MCF 10A (cell line): ENCODE measurements at places on chromosomes 13 and 19. TPM values are rescaled to one million over a fixed set of nuclear protein-coding genes. Genes with fewer than 3 reads are reported as not detected.

BIVM gene
- 33.1 and 36.6 TPM in 2 replicates for total RNA-seq

ALG5 gene
- total RNA-seq: 43.7 and 51.2 TPM in 2 replicates

SIGLEC10 gene
- total RNA-seq: not detected in 2 replicates

C19orf18 gene
- total RNA-seq: not detected in 2 replicates

MAP1S gene
- total RNA-seq: 47.1 and 58.3 TPM in 2 replicates

LRRC8E gene
- total RNA-seq: 10.3 and 11.8 TPM in 2 replicates

AKT2 gene
- total RNA-seq: 108 and 111 TPM in 2 replicates

ZNF784 gene
- 2.7 and 3.1 TPM in 2 replicates for total RNA-seq

UHRF1 gene
- total RNA-seq: 11.2 and 16.0 TPM in 2 replicates

ATP4A gene
- not detected in 2 replicates for total RNA-seq

HCST gene
- not detected in 2 replicates for total RNA-seq

NOP53 gene
- 165 and 211 TPM in 2 replicates for total RNA-seq

FXYD5 gene
- 150 and 159 TPM in 2 replicates for total RNA-seq

ADGRE3 gene
- total RNA-seq: not detected in 2 replicates

LILRA2 gene
- total RNA-seq: not detected in 2 replicates

GPR180 gene
- 4.8 and 4.9 TPM in 2 replicates for total RNA-seq

CAPS gene
- total RNA-seq: 7.3 and 8.5 TPM in 2 replicates

TRPM4 gene
- 21.2 and 21.4 TPM in 2 replicates for total RNA-seq

OR7C2 gene
- total RNA-seq: not detected in 2 replicates

MYH14 gene
- total RNA-seq: not detected in 2 replicates

ZNF835 gene
- not detected in 2 replicates for total RNA-seq

FXYD7 gene
- total RNA-seq: not detected in 2 replicates

EEF1AKMT1 gene
- total RNA-seq: 11.3 and 16.5 TPM in 2 replicates

ZNF667 gene
- not detected in 2 replicates for total RNA-seq

TMEM221 gene
- not detected in 2 replicates for total RNA-seq

KLF1 gene
- not detected in 2 replicates for total RNA-seq

ADGRE1 gene
- not detected in 2 replicates for total RNA-seq

SIAH3 gene
- not detected in 2 replicates for total RNA-seq
